ENCODE measurements at places on chromosomes 16 and 17.

DNA sequence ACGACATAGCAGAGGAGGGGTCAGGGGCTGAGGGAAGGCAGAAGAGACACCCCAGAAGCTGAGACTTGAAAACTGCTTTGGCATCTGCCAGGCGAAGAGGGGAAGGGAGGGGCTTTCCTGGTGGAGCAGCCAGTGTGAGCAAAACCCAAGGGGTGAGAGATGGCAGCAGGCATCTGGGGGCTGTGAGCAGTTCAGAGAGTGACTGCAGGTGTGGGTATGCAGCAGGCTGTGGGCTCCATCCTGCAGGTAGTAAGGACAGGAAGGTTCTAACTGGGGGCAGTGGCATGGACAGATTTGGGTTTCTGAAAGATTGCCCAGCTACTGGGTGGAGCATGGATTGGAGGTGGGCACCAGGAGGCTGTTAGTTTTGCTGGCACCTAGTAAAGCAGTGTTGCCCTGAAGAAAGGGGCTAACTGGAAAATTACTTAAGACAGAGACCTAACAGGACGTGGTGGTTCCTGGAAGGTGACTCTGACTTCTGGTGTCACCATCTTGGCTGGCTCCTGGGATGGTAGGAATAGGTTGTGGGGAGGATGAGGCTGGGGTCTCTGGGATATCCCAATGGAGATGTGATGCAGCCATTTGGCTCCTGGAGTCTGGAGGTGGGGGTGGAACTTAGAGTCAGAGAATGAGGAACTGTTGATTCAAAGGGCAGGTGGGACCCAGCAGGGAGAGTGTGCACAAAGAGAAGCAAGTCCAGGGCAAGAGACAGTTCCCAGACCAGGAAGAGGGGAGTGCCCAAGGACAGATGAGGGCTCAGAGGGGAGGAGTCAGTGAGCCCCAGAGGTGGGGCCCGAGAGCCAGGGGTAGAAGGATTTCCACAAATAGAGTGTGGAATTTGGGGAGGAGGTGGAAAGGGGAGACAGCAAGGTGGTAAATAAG lies 11.2 kb downstream of the BCL7C start:
- DNase-seq = no peak

DNA sequence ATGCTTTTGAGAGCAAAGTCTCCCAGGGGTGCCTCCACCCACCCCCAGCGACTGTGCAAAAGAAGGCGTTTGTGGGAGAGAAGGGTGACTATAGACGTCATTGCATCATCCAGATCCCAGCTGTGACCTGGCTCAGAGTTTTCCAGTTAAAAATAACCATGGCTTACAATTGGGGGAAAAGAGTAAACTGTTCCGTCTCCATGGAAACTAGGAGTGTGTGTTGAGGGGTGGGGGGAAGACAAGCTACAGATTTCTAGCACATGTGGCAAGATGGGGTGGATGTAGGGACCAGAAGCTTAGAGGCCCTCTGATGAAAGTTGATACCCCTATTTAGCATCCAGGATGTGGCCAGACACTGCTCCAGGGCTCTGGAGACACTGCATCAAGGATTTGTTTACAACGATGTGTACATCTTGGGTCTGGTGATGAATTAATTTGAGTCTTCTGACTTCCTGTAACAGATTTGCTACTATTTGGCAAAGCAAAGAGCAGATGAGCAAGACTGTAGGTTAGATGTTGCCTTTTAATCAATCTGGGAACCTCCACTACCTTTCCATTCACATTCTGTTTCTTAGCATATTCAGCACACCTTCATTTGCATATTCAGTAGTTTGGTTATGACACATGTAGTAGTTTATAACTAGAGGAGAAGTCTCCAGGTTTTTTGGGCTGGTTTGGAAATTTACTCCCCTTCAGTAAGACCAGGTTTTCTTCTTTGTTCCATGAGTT lies 6.2 kb upstream of the DUSP14 start:
- DNase-seq = no peak

GRCh38 chr17:18190628-18191235 lies 7.1 kb downstream of the ALKBH5 start:
- DNase-seq = no peak

DNA sequence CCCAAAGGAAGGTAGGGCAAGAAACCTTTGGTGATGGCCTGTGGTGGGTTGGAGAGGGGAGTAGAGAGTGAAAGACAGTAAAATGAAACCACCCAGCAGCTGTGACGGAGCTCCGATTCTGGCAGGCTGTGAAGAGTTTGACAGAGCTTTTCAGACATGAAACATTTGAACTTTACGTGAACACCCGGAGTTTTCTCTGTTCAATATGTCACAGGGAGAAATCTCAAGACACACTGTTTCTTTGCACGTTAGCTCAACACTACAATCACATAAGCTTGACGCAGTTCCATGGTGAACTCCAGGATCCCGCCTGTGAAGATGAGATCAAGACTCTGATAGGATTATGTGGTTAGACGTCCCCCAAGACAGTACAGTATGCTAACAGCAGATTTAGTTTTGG lies 79.6 kb upstream of the CDH11 start:
- DNase-seq = no peak

DNA sequence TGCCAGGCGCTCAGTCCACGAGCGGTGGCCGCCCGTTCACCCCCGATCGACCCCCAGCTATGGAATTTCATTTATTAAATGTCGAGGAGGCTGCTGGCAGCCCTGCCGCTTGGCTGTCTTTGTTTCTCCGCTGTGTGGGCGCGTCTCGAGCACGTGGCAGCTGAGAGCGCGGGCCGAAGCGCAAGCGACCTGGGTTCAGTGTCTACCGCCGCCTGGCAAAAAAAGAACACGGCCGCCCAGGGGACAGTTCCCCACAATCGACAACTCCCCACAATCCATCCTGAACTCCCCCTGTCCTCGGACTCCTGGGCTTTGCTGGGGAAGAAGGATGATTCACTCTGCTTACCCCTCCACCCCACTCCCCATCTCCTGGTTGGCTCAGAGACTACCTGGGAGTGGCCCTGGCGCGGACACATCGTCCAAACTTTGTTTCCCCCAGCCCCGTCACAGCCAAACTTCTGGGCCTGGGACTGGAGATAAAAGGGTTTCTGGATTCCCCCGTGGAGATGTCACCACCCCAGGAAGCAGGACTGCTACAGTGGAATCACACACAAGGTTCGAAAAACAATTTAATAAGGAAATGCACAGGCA lies 1.7 kb upstream of the ANKRD13B start:
- no peak for DNase-seq

- no peak for DNase-seq
Measured at GRCh38 chr17:60792250-60792898, 114.7 kb downstream of the BCAS3 start.

DNA sequence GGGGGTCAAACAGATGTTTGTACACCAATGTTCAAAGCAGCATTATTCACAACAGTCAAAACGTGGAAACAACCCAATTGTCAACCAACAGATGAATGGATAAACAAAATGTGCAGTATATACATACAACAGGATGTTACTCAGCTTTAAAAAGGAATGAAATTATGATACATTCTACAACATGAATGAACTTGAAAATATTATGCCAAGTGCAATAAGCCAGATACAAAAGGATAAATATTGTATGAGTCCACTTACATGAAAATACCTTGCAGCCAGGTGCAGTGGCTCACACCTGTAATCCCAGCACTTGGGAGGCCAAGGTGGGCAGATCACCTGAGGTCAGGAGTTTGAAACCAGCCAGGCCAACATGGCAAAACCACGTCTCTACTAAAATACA lies 39.9 kb downstream of the UBE2G1 start:
- no peak for DNase-seq

DNA sequence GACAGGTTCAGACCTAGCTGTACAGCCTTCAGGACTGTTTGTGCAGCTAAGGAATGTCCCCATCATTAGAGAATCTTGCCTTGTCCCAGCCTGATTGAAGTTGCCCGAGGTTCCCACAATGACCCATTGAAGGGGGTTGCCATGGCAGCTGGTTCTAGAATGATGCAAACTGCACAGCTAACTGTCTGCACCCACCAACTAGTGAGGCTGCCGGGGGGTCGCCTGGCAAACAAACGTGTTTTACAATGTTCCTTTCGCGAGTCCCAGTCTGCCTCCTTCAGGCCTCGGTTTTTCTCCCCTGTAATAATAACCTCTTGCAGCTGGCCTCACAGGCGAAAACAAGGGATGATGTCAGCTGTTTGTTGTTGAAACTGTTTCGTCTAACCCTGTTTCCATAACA lies 5.5 kb downstream of the C16orf96 start:
- no peak for DNase-seq

DNA sequence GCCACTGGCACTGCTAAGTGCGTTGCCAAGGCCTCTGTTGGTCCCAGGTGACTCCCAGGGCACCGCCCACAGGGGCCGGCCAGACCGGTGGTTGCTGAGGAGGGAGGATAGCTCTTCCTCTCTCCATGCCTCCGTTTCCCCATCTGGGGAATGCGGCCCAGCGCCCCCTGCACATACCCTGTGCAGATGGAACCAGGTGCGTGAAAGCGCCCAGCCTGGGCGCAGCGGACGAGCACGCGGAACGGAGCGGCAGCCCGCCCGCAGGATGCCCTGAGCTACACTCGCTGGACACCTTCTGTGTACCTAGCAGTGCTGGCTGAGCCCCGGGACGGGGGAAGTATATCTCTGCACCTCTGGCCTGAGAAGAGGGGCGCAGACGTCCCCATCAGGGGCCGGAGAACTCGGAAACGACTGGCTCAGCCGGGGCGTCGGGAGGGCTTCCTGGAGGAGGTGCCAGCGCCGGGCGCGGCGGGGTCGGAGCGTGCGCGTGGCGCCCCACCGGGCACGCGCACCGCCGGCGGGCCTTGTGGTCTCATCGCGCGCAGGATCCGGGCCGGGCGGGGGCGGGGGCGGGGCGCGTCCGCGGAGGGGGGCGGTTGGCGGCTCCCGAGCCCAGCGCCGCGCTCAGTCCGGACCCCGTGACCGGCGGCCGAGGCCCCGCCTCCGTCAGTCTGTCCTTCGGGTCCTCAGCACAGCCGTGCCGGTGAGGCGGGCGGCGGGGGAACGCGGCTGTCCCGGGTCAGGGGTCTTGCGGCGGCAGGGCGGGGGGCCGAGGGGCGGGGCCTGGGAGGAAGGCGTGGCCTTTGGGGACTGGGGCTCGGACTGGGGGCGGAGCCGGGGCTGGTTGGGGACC lies at the start of the genes CCDC78 and HAGHL:
TSS of gene CCDC78 (minus strand) at position 6 of the 853 bp plus-strand sequence. CDS start 76 bp downstream, outside the sequence.
TSS of gene HAGHL (plus strand) at position 669 of the 853 bp plus-strand sequence. CDS start 404 bp downstream, outside the sequence.
- DNase-seq = peak; percentile 46

DNA sequence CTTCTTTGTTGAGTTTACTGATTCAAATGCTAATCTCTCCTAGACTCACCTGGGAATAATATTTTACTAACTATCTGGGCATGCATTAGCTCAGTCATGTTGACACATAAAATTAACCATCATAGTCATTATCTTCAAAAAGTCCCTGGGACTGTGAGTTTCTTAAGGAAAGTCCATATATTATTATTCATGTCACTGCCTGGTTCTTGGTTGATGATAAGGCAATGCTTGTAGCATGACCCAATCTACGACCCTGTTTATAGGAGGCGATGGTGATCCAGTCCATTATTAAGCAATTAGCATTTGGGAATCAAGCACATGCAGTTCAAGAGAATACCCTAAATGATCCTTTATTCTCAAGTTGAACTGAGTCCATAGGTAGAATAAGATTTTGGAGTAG lies 54.8 kb upstream of the MPHOSPH6 start:
- DNase-seq = no peak

DNA sequence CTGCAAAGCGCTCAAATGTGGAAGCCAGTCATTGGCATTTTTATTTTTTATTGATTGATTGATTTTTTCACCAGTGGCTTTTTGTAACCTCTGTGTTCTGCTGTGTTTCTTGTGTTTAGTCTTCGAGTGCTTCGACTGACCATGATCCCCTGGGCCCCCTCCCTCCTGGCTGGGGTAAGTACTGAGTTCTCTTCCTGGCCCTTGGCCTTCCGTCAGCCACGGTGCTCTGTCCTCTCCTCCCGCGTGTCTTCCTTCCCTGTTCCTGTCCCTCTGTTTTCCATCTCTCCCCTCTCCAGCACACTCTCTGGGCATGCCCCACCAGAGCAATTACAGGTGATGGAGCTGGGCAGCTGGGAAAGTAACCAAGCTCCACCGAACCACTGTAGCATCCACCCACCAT lies 25.8 kb upstream of the CLEC18A start:
- no peak for DNase-seq

- no peak for DNase-seq
Measured at GRCh38 chr16:6857575-6857974, 475.1 kb upstream of the RBFOX1 start.

DNA sequence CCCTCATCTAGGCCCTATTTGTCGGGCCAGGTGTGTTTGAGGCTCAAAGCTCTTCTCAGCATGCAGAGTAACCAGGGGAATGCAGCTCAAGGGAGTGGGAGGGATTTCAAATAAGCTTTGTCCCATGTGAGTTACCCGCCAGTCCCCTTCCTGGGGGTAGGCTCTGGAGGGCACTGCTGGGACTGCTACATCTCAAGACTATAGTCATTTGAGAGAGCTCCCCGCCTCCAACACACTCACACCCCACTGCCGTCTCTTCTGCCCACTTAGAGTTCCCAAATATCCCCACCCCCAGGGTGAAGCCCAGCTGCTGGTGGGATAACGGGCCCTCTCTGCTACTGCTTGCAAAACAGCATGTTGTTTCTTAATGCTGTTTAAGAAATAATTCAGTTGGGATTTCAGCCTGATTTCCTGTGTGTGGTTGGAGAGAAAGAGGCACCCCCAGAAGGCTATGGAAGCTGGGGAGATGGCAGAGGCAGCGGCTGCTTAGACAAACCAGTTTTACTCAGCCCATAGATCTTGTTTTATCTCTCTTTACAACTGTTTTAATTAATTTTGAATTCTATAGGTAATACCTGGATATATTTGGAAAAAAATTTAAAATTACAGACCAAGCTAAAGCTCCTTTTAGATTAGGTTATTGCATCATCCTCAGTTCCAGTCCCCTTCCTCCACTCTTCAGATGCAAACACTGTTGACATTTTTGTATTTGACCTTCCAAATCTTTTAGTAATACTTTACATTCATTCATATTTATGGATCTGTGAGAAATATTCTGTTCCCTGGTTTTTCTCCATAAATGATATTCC lies 4.1 kb upstream of the MPO start:
- DNase-seq = no peak

DNA sequence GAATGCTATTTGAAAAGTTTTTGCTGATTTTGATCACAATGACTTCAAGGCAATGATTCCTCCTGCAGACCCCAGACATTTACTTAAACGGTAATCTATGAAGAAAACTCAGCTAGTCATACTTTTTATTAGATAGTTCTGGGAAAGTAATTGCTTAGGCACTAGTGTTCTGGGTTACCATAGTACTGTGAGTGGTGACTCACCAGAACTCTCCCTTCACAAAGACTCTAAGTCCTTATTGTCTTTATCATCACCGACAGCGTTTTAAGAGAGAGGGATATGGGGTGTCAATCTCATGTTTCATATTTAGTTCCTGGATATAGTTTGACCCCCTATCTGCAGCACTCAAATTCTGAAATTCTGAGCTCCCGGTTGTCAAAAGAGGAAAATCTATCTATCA lies 43.0 kb upstream of the CDH8 start:
- no peak for DNase-seq

DNA sequence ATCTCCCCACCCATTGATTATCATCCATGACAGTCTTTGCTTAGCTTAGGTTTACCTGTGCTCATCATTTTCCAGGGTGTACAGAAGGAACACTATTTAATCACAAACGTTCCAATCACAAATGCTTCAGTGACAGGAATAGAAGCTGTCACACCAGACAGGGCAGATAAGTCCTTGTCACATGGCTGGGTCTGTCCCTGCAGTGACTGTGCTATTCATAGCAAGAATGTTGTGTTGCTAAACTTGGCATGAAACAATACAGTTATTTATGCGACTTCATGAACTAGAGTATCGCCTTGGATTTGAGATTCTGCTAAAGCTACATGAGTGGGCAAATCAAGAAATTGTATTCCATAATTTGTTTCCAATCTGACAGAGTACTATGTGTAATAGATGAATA lies 108.4 kb downstream of the CDH13 start:
- DNase-seq = no peak

GRCh38 chr16:4936991-4937781 lies at the start of gene PPL:
TSS of gene PPL (minus strand) at chr16:4937148. CDS start at chr16:4937045, 103 bp downstream.
- no peak for DNase-seq

- no peak for DNase-seq
Measured at GRCh38 chr17:12958786-12959185, 59.0 kb downstream of the ELAC2 start.
